ENCODE measurements at places on chromosomes 3 and 15.

DNA sequence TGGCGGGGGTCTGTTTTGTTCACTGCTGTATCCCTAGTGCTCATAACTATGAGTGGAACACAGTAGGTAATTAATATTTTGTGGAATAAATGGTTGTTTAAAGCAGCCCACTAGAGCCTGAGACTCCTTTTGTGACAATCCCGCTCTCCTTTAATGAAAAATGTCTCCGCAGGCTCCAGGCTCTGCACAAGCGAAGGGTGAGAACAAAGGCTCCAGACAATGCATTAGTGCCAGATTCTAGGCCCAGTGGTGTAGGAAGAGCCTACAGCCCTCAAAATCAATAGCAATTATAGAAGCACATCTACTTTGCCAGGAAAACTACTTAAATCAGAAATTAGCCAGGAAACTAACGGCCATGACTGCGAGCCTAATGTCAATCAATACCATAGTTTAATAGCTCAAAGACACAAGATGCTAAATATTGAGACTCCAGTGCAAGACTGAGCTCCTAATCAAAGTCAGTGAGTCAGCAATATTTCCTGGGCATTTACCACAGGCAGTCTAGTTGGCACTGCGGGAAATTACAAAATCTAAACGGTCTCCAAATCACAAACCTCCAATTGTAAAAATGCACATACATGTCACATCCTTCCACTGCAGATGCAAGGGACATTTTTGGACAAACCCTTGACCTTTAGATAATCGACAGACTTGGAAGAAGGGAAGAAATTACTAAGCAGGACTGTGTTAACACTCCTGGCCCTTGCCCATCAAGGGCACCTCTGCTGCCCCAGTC is 2.3 kb downstream of the ANXA2 start:
- no peak for DNase-seq

- DNase-seq: no peak
These were observed 403.1 kb upstream of the EPHA3 start for GRCh38 chr3:88704338-88704737.

- DNase-seq: no peak
These were observed 160.9 kb downstream of the TBC1D5 start for GRCh38 chr3:17581421-17582080.

- DNase-seq: peak; percentile 84
These were observed at the start of gene ZNF639 for GRCh38 chr3:179322286-179323196. ZNF639 (plus strand) TSS chr3:179323031; CDS start chr3:179328294, 5,263 bp downstream.

DNA sequence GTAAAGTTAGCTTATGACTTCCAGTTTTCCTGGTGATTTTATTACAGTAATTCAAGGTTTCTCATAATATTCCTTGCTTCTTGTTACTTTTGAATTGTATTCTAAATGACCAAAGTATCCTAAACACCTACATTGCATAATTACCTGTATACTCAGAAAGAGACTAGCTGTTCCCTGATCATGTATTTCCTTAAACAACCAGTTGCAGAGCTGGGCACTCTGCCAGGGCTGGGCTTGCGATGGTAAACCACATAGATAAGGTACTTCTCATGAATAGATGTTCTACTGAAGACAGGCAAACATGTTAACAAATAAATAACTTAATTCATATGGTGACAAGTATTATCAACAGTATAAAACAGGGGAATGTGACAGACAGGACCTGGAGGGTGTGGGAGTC is 142.3 kb upstream of the WNT5A start:
- DNase-seq: no peak

GRCh38 chr15:88512601-88513000 is 33.9 kb downstream of the DET1 start:
- no peak for DNase-seq

- no peak for DNase-seq
These were observed 584.0 kb upstream of the LMCD1 start for GRCh38 chr3:7917443-7918151.

- DNase-seq: no peak
These were observed 23.9 kb downstream of the GOLGA6L2 start for GRCh38 chr15:23422946-23423708.

DNA sequence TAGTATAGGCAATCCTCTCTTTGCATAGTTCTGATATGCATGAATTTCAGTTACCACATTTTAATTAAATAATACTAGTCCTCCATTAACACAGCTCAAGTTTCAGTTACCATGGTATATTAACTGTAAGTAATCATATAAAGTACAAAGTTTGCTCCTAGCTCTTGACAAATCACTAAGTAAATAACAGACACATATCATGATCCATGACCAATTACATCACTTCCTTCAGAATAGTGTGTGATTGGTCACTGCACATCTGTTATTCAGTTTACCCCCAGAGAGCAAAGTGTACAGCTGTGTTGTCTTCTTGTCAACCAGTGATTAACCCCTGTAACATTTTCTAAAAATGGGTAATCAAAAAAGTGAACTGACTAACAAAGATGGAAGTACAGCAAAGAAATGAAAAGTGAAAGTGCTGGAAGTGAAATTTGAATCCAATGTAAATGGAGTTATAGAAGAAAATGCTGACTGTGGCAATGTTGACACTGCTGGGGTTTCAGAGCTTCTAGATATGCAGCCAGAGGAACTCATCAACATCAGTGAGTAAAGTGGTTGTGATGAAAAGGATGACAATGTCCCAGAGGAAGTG is 30.2 kb upstream of the LEKR1 start:
- no peak for DNase-seq

- no peak for DNase-seq
These were observed 462.0 kb upstream of the CNTN3 start for GRCh38 chr3:75076481-75076880.

- no peak for DNase-seq
These were observed 201.3 kb downstream of the ABHD5 start for GRCh38 chr3:43892061-43892460.

- no peak for DNase-seq
These were observed 19.4 kb downstream of the RBP1 start for GRCh38 chr3:139519998-139520737.

- DNase-seq: no peak
These were observed 29.9 kb upstream of the PDE8A start for GRCh38 chr15:84951736-84952135.

DNA sequence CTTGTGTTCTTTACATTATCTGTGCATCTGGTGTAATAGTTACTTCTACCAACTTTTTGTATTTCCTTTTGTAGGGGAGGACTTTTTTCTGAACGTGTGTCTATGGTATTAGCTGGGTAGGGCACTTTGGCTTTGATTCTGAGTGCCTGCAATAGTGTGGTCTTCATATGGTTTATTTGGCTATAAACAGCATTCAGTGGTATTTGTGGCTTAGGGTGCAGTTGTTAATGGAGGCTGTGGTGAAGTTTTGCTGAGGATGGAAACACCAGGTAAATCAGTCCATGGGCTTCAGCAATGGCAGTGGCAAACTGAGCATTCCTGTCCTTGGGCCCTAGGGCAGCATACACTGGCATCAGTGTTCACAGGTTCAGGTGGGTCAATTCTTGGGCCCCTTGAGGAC is 230.6 kb upstream of the CTNNB1 start:
- no peak for DNase-seq

GRCh38 chr3:71582612-71583565 is 639 bp downstream of the FOXP1 start:
- DNase-seq: peak; percentile 44

DNA sequence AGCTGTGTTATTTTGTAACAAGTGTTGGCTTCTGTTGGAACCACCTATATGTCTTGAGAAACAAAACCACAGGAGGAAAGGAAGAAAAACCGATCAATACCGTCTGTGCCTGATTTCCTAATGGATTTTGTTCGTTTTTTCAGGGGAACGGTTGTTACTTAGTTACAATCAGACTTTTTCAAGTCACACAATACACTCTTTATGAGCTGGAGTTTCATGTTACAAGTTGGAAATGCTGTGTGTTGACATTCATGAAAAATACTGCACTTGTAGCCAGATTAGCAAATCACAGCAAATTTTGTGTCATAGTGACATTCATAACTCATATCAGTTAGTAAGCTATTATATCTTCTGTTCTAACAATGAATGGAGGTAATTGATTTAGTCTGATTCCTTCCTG is 78.9 kb downstream of the SLTM start:
- DNase-seq: no peak

GRCh38 chr15:92109191-92109873 is 255.8 kb downstream of the SLCO3A1 start:
- no peak for DNase-seq

DNA sequence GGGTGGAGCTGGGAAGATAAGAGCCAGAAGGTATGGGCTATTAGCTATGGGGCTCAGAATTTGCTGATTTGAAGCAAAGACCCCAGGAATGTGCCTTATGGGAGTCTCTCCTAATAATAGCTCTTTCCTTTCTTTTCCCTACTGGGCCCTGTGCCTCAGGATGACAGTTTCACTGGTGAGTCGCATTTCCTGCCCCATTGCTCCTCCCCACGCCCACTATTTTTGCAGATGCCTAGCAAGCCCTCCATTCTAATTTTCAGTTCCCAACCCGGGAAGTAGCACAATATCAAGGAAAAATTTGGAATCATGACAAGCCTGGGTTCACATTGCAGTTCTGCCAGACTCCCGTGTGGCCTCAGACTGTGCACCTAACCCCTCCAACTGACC is 583 bp downstream of the IL17RE start:
- DNase-seq: no peak

DNA sequence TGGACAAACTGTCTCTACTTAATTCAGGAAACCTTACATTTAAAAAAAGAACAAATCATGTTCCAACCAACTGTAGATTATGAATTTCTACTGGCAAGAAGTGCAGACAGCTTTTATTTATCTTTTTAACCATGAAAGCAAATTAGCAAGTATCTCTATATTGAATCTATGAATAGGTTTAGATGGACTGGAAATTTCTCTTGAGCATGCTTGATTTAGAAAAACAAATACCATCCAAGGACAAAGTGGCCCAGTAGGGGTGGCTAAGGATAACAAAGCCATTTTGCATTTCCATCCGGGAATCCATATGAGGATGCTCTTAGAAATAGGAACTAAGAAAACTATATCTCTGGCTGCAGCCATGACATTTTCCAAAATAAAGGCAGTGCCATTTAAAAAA is 150.6 kb downstream of the KCNMB2 start:
- no peak for DNase-seq

DNA sequence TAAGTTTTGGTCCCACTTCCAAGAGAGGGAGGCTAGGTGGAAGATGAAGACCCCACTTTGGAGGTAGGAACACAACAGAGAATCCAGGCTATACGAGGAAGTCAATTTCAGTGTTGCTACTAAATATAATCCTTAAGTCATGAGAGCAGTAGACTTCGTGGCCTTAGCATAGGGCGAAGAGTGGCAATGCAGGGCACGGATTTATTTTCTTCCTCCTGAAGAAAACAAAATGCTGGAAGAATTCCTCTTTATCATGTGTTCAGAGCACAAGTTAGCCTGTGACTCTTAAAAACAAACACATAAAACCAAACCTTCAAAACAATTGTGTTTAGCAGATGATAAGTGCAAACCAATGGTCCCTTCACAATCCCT is 19.4 kb downstream of the BCL2L10 start:
- DNase-seq: no peak

DNA sequence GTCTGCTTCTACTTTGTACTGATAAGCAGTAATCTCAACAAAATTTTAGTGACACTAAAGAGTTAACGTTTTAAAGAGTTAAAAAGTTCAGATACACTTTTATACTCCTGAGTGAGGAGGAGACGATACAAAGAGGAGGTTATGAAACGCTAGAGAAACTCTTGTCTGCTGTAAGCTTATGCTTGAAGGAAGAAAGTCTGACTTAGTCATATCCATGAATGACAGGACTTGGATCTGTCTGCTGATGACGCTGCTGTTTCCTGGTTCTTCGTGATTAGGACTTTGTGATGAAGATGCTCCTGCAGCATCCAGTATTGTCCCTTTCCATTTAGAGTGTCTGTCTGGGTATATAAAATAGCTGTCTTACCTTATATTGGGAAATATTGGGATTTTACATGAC is 15.8 kb downstream of the TCF12 start:
- no peak for DNase-seq

- no peak for DNase-seq
These were observed 20.9 kb upstream of the USF3 start for GRCh38 chr3:113717308-113717707.
